Hematopoietic multipotent progenitor cell treated with erythropoietin and hydrocortisone succinate and interleukin-3 and kit ligand, for 6 days (in vitro differentiated cells): ENCODE measurements at places on chromosomes 6 and 20.

- DNase-seq: no peak
These were observed 17.4 kb upstream of the BMP7 start for GRCh38 chr20:57283860-57284259.

DNA sequence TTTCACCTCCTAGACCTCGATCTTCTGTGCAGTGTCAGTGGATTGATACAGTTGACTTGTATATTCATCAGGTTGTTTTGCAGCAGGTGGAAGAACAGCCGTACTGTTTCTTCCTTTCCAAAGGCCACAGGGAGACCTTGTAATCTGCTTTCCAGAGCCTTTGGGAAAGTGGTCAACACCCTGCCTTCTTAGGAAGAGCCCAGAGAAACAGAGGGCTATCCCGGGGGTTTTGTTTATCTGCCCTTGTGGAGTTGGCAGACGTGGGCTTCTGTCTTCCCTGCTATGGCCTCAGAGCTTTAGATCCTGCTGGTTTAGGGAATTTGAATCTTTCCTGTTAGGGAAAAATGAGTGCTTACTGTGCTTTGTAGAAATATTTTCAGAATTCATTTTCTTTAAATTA, 19.6 kb downstream of the STX16 start:
- DNase-seq: no peak

- peak; percentile 9 for DNase-seq
These were observed 64.1 kb downstream of the MMS22L start for GRCh38 chr6:97218912-97219311.

DNA sequence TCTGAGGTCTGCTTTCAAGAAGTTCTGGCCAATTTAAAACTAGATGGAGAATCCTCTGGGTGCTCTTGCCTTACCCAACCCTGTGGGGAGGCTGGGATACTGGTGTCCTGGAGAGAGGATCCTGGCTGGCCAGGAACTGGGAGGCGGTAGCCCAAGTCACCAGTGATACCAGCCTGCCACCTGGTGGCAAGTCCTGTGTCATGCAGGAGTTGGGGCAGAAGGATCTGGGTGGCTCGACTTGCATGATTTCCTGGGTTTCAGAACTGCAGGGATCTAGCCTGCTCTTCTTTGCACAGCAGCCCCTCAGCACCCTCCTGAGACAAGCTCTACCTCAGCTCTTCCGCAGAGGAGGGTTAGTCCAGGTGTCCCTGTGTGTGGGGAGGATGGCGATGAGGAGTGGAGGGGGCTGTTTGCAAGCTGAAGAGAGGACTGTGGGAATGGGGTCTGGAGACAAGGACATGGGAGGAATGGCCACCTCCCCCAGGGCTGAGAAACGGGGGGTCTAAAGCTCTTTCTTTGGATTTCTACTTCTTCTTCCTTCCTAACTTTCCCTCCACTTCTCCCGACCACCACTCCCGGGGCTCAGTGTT, 4.2 kb downstream of the KCNK17 start:
- peak; percentile 82 for DNase-seq

DNA sequence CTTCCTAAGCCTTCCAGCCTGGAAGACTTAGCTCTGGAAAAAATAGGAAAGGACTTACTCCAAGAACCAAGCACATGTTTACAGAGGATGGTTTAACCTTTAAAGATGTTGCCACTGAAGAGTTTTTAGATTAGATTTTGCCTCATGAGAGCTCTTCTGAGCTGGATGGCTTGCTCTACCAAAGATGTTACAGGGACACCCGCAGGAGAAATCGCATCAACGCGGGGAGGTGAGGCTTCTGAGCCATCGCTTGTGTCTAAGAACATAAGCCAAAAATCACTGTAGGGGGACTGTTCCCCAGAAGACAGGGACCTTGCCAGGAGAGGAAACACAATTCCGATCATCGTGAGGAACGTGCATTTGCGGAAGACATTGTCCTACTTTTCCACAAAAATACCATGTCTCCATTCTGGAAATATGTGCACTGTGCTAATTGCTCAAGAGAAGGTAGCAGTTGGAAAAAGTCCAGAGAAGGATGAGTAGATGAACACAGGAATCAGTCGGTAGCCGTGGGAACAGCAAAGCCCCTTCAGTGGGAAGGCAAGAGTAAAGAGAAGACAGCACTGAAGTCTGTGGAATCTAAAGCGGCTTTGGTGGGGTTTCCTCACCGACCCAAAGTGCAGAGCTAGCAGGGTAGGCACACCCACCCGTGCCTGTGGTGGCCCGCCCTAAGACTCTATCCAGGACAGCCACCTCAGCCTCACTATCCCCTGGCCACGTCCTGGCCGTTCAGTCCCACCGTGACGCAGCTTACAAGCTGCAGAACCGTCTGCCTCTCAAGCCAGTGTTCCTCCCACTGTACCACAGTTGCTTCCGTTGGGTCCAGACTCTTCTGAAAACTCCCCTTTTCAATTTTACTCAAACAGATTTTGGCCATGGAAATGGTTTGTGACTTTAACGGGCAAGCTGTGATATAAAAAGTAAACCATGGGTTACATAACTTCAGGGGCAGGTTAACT, 334.8 kb downstream of the NRN1 start:
- no peak for DNase-seq

- no peak for DNase-seq
These were observed 42.7 kb downstream of the MTRES1 start for GRCh38 chr6:107070686-107071085.

GRCh38 chr20:3092611-3093379, 8.3 kb upstream of the AVP start:
- DNase-seq: no peak

DNA sequence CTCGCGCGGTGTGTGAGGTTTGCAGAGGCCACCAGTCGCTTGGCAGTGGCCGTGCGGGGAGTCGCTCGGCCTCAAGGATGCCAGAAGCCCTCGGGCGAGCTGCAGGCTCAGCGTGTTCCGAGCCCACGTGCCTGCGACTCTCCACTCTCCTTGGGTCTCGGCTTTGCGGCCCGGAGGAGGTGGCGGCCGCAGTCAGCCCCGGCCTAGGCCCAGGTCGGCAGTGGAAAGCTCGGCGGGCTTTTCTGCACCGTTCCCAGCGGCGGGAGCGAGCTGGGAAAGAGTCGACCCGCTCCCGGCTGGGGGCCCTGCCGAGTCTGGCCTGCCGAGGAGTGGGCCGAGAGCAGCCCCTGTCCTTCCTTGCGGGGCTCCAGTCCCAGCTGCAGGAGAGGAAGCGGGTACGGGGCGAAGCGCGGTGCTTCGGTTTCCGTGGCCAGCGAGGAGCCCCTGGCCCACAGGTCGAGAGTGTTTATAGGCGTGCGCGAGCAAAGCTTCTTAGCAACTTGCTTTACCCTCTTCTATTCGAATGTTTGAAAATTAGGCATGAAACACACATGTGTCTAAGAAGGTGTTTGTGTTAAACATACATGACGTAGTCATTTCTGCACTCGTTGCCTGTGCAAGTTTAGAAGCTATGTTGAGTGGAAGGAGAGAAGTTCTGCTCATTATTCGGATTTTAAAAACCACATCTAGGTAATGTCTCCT, 5.6 kb downstream of the FOXC1 start:
- DNase-seq: no peak

- no peak for DNase-seq
These were observed 144.9 kb downstream of the AIG1 start for GRCh38 chr6:143205585-143205984.

DNA sequence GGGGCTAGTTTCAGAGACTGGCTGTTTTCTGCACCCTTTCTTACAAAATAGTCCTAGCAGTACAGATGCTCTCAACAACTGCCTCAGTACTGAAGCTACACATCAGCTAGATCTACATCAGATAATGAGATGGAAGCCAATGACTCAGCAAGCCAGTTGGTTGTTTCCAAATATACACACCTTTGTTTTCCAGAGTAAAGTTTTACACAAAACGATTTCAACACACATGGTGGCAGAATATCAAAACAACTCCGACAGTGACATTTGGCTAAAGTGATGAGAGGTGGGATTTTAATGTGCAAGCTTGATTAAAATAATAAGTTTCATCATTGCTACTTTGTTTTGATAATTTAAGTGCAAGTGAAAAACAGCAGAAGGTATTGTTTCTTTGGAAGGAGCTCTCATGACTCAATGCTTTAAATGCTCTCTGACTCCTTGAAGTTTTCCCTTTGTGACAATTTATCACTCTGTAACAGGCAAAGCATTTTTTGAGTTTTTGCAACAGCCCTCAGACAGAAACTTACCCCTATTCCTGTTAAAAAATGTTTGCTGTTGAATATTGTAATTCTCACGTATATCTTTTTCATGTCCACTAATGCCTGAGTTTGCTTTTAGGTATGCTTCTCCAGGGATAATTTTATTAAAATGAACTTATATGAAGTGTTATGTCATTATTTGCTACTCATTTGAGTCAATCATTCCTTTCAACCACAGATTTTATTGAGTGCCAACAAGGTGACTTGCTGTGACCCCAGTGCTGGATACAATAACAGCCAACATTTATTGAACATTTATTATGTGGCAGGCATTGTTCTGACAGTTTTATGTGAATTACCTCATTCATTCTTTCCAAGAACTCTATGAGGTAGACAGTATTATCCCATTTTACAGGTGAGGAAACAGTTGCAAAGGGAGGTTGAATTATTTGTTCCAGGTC, 882.0 kb downstream of the TFAP2A start:
- DNase-seq: no peak

- no peak for DNase-seq
These were observed 8.0 kb downstream of the PRDM13 start for GRCh38 chr6:99614430-99615186.

- DNase-seq: no peak
These were observed 311.9 kb upstream of the EPHA7 start for GRCh38 chr6:93731306-93731705.

DNA sequence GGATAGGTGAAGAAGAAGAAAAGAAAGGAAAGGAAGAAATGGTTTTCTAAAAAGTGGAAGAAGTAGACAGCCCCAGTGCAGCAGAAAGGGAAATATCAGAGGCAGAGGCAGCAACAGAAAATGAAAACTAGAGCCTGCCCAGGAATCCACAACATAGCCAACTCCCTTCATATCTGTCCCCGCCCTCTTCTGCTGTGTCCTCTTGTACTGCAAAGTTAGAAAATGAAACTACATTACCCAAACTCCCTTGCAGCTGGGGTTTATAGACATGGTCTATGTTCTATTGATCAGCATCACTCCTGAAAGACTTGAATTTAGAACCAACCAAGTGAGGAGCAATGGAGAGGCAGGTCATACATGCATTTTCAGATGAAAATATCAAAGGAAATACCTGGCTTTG, 200.5 kb upstream of the PHACTR1 start:
- peak; percentile 22 for DNase-seq

GRCh38 chr20:49479785-49480184, 2.7 kb downstream of the KCNB1 start:
- no peak for DNase-seq

GRCh38 chr6:148211777-148212324, 130.8 kb upstream of the SASH1 start:
- DNase-seq: no peak

DNA sequence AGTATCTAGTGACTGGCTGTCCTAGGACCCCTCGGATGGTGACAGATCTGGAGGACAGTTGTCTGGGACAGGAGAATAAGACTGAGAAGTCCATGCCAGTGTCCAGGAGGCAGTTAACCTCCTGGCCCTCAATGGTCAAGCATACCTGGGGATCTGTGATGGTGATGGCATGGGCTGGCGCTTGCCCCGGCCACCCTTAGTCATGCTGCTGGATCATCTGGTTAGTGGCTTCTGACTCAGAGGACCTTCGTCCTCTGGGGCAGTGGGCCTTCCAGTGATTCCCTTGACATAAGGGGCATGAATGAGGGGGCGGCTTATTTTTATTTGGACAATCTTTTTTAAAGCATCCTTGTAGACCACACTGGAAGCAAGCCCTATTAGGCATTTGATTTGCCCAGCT, 24.0 kb upstream of the SF3B5 start:
- no peak for DNase-seq

GRCh38 chr20:24425523-24426135, 43.8 kb upstream of the SYNDIG1 start:
- DNase-seq: no peak

DNA sequence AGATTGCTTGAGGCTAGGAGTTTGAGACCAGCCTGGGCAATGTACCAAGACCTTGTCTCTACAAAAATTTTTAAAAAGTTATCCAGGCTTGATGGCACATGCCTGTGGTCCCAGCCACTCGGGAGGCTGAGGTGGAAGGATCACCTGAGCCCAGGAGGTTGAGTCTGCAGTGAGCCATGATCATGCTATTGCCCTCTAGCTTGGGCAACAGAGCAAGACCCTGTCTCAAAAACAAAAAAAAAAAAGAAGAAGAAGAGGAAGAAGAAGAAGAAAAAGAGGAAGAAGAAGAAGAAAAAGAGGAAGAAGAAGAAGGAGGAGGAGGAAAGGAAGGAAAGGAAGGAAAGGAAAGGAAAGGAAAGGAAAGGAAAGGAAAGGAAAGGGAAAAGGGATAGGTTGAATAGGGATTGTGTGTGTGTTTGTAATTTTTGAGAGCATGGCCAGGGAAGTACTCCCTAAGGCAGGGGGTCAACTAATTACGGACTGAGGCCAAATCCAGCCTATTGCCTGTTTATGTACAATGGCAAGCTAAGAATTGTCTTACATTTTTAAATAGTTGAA, 43.0 kb upstream of the ZNF217 start:
- DNase-seq: no peak

- DNase-seq: peak; percentile 21
These were observed 88.3 kb upstream of the SLC22A23 start for GRCh38 chr6:3545156-3545555.

DNA sequence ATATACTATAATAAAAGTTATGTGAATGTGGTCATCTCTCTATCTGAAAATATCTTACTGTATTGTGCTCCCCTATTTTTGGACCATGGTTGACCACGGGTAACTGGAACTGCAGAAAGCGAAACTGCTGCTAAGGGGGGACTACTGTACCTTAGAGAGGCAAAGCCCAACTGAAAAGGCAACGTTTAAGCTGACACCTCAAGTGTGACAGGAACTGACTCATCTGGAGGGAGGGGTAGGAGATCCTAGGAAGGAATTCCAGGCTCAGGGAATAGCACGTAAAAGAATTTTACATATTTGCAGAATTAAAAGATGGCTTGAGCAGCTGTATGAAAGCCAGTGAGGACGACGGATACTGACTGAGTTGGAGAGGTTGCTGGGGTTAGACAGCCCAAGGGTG, 34.8 kb downstream of the ELOVL2 start:
- DNase-seq: no peak

- DNase-seq: peak; percentile 44
These were observed 5.9 kb downstream of the WASF1 start for GRCh38 chr6:110173506-110174132.
